Fibroblast of lung (primary cell): ENCODE measurements at places on chromosomes 12 and 14. TPM values are rescaled to one million over a fixed set of nuclear protein-coding genes. Genes with fewer than 3 reads are reported as not detected.

The YBX3 gene
- total RNA-seq = 97.8 and 109 TPM in 2 replicates

The BCL7A gene
- 4.9 and 7.4 TPM in 2 replicates for total RNA-seq

The AMN gene
- total RNA-seq = under 0.01 TPM in 2 replicates

The AKAP5 gene
- total RNA-seq = 0.17 and 0.26 TPM in 2 replicates

The TAS2R19 gene
- 3.1 and 5.3 TPM in 2 replicates for total RNA-seq

The IAPP gene
- total RNA-seq = not detected in 2 replicates

The VPS29 gene
- total RNA-seq = 44.7 and 52.2 TPM in 2 replicates
